Glomerular endothelial cell (primary cell): ENCODE measurements at places on chromosomes 4 and X. TPM values are rescaled to one million over a fixed set of nuclear protein-coding genes. Genes with fewer than 3 reads are reported as not detected.

GRCh38 chr4:66949419-66949818, 595.9 kb downstream of the CENPC start:
- DNase-seq: no peak

- peak; percentile 58 for DNase-seq
Observed at GRCh38 chrX:20218836-20219505, 47.7 kb downstream of the RPS6KA3 start.

- no peak for DNase-seq
Observed at GRCh38 chr4:118307643-118308042, 45.2 kb downstream of the PRSS12 start.

- no peak for DNase-seq
Observed at GRCh38 chrX:34999702-35000101, 57.1 kb downstream of the FAM47B start.

The RPA4 gene
- total RNA-seq: 0.87 and 2.3 TPM in 2 replicates
